ENCODE measurements at places on chromosomes 1 and 21. TPM values are rescaled to one million over a fixed set of nuclear protein-coding genes. Genes with fewer than 3 reads are reported as not detected.

Gene ATP1A1
- total RNA-seq, result 116 TPM

- no peak for DNase-seq
Observed at GRCh38 chr1:214440219-214440965, 111.0 kb downstream of the PTPN14 start.

DNA sequence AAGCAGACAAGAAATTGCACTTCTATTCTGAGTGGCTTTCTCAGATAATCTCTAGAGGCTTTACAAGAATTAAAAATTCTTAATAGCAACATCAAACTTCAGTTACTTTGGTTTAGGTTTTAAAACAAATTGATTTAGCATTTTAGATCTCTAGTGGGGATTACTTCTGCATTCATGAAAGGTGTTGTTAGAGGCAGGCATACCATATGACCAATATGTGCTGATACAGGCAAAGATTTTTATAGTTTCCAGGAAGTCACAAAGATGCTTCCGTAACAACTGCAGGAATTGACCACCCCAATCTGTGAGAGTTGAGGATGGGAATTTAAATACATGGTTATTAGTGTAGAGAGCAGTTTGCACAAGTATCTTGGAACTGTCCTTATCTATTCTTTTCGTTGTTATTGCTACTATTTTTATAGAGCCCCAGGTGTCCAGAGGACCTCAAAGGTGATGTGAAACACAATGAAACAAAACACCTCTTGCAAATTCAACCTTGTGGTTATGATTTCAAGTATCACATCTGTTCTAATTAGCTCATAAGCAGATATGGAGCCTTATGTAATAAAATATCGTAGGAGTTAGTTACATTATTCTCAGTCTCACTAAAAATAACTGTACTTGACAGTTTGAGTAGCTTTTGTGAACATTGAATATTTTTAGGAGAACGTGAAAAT lies 512.7 kb upstream of the ADGRL4 start:
- no peak for DNase-seq

- no peak for DNase-seq
Observed at GRCh38 chr1:11795238-11795890, 10.4 kb downstream of the MTHFR start.

DNA sequence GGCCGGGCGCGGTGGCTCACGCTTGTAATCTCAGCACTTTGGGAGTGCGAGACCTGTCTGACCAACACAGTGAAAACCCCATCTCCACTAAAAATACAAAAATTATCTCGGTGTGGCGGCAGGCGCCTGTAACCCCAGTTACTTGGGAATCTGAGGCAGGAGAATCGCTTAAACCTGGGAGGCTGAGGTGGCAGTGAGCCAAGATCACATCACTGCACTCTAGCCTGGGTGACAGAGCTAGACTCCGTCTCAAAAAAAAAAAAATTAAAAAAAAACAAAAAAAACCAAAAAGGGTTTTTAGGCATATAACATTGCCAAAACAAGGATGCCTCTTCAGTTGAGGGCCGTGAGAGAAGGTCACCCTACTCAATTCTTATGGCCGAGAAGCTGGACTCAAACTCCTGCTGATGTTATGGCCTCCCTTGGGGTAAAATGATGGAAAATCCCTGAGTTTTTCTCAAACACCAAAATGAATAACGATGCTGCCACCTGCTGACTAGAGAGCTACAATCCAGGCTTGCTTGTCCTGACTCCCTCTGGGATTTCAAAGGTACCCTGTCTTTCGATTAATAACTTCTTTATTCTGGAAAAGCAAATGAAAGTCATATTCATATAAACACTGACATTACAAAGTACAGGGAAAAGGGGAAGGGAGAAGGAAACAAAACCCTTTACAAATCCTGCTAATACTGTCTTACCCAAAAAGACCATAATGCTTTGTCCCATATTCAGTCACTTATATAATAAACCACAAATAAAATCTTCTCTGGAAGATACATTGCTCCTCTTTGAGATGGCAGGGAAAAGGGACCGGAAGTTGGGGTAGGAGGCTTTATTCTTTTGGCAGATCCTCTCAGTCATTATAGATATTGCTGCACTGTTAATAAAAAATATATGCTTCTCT lies 10.7 kb downstream of the RAB42 start:
- peak; percentile 82 for DNase-seq

DNA sequence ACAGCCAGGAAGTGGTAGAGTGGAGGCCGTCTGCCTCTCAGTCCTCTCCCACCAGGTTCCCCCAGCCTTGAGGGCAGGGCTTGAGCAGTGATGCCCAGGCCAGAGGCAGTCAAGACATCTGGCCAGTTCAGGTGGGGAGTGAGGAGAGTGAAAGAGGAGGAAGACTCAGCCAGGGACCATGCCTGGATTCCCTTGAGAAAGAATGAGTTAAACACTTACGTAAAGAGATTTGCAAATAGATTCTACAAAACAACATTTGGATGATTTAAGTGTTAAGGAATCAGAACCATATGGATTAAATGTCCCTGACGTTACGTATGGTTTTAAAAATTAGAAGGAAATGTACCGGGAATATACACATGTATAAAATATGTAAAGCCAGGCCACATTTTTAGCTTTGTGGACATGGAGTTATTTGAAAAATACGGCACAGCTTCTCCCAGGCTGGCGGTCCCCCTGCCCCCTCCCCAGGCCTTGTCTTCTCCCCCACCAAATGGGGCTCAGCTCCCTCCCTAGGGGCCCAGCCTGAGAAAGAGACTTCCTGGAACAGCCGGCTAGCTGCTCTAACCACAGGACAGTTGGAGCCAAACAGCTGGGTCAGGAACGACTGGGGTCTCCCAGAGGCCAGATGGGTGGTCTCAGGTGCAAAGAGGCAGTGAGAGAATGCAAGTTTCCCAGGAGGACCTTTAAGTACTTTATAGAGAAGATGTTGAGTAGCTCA lies 188.3 kb upstream of the EDN2 start:
- DNase-seq, result peak; percentile 95

Gene RRP1
- 18.3 TPM for total RNA-seq

DNA sequence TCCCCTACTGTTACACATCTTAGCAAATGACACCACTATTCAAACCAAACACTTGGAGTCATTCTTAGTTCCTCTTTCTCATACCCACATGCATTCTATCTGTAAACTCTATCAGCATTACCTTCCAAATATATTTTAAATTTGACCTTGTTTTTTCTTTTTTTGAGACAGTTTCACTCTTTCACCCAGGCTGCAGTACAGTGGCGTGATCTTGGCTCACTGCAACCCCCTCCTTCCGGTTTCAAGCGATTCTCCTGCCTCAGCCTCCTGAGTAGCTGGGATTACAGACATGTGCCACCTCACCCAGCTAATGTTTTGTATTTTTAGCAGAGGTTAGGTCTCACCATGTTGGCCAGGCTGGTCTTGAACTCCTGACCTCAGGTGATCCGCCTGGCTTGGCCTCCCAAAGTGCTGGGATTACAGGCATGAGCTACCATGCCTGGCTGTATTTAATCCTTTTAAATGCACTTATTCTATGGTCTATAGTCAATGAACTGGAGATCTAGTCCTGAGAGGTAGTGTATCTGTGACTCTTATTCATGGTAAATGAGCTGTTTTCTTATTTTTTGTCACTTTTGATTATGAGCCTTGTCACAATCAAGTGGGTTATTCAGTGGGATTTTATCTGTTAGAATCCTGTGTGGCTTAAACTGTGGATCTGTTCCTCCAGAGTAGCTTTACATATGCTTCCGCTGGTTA lies 73.1 kb downstream of the GATAD2B start:
- no peak for DNase-seq

Measured in IMR-90 (cell line).